Activated T-helper 17 cell treated with anti-CD3 and anti-CD28 coated beads, Interleukin-2, amount 50 U/mL, for 72 hours (primary cell): ENCODE measurements at places on chromosomes 12 and 14.

DNA sequence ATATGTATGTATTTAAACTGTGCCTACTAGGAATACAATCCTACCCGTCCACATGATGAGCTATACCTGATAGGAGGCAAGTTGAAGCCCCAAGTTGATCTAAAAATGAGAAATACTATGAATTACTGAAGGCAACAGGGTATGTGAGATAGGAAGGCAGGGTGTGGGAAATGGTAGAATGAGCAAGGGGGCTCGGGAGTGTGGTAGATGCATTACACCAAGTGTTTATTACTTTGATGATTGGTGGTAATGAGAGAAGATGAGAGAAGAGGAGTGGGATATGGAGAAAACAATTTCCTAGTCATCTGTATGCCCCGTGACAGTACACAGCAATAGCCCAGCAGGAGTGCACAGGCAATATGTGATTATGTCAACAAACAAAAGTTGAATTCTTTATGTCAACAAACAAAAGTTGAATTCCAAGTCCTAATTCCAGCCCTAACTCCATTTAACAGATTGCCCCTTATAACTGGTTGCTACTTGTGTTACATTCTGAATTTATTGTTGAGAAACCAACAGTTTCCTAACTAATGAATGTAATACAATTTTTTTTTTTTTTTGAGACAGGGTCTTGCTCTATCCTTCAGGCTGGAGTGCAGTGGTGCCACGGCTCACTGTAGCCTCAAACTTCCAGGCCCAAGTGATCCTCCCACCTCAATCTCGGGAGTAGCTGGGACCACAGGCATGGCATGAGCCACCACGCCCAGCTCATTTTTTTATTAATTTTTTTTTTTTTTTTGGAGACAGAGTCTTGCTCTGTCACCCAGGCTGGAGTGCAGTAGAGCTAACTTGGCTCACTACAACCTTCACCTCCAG lies 2.5 kb downstream of the LPCAT3 start:
- H3K27ac ChIP-seq = no peak overlapping the region
- H3K4me3 ChIP-seq = no peak overlapping the region
- peaks cover 11% of the 10 kb centered on the region for H3K36me3 ChIP-seq
- no peaks in the 10 kb centered on the region for H3K27me3 ChIP-seq

DNA sequence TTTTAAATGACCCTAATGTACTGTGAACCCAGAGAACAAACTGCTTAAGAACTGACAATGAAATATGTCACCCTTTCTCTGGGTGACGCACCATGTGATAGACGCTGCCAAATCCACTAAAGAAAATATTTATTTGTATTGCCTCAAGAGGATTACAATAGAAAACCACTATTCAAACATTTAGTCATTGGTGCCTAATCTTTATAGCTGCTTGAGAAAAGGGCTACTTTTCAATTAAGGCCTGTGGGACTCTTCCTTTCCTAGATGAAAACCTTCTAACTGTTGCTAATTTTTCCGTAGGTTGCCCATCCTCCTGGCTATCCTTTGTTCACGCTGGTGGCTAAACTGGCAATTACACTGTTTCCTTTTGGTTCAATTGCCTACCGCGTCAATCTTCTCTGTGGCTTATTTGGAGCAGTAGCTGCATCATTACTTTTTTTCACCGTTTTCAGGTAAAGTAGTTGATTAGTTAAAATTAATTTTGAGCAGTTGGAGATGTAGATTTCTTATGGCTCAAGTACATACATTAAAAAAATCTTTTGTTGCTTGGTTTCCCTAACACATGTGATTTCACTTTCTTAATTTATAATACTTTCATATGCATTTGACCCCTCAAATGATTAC lies 6.0 kb downstream of the TMEM260 start:
- H3K4me3 ChIP-seq = no peak overlapping the region
- H3K4me1 ChIP-seq = peaks cover 26% of the 10 kb centered on the region
- no peaks in the 10 kb centered on the region for H3K27me3 ChIP-seq
- no peak overlapping the region for H3K27ac ChIP-seq
- no peak for ATAC-seq

GRCh38 chr14:95136631-95137030 lies 20.7 kb downstream of the DICER1 start:
- H3K4me3 ChIP-seq = no peak overlapping the region
- H3K36me3 ChIP-seq = peaks cover 50% of the 10 kb centered on the region
- H3K27me3 ChIP-seq = no peaks in the 10 kb centered on the region
- H3K27ac ChIP-seq = peak overlapping the region; percentile 77
- peaks cover 38% of the 10 kb centered on the region for H3K4me1 ChIP-seq

DNA sequence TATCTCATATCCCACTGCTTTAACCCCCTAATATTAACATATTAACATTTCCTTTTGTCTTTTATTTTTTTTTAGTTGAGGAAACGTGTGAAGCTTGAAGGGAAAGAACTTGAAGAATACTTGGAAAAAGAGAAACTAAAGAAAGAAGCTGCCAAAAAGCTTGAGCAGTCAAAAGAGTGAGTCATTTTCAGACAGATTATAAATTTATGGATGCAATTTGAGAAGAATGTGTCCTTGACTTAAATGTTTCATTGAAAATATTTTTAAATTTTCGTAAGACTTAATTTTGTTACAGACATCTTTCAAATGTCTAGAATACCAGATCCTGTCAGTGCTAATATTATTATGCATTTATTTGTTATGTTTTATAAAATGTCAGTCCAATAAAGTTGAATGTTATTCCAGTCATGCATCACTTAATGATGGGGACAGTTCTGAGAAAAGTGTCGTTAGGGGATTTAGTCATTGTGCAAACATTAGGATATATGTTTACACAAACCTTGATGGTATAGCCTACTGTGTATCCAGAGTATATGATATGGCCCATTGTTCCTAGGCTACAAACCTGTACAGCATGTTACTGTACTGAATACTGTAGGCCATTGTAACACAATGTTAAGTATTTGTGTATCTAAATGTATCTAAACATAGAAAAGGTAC lies 32.6 kb downstream of the CPSF2 start:
- H3K36me3 ChIP-seq = peaks cover 96% of the 10 kb centered on the region
- ATAC-seq = no peak
- H3K27ac ChIP-seq = no peak overlapping the region
- H3K4me1 ChIP-seq = peaks cover 3% of the 10 kb centered on the region
- H3K4me3 ChIP-seq = no peak overlapping the region
- H3K27me3 ChIP-seq = no peaks in the 10 kb centered on the region

DNA sequence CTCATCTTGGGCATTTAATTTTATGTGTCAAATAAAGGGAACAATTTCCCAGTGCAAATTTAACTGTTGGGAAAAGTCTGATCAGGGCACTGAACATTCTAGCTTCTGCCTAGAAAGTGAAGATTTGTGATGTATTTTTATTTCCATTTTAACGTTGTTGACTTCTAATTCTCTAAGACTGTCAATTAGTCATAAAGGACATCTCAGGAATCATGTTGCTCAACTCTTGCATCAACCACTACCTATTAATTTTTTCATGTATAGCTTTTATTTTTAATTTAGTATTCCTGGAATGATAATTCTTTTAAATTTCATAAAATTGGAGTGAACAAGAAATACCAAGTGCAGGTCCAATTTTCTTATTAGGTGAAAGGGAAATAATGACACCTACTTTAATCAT lies 87.9 kb upstream of the METAP2 start:
- no peaks in the 10 kb centered on the region for H3K4me1 ChIP-seq
- no peak for ATAC-seq

GRCh38 chr12:64767495-64767894 lies 8.3 kb upstream of the GNS start:
- no peak overlapping the region for H3K4me3 ChIP-seq
- H3K27me3 ChIP-seq = peaks cover 5% of the 10 kb centered on the region
- H3K4me1 ChIP-seq = no peaks in the 10 kb centered on the region
- no peak for ATAC-seq
- H3K36me3 ChIP-seq = no peaks in the 10 kb centered on the region

- no peak overlapping the region for H3K4me3 ChIP-seq
- no peaks in the 10 kb centered on the region for H3K4me1 ChIP-seq
- H3K36me3 ChIP-seq = no peaks in the 10 kb centered on the region
- peaks cover 13% of the 10 kb centered on the region for H3K27me3 ChIP-seq
These were observed 337.3 kb downstream of the CACNA1C start for GRCh38 chr12:2390133-2390532.

- peak overlapping the region; percentile 93 for H3K4me3 ChIP-seq
- no peaks in the 10 kb centered on the region for H3K27me3 ChIP-seq
- peaks cover 100% of the 10 kb centered on the region for H3K36me3 ChIP-seq
- ATAC-seq = no peak
- H3K4me1 ChIP-seq = peaks cover 53% of the 10 kb centered on the region
- H3K27ac ChIP-seq = peak overlapping the region; percentile 95
These were observed 6.3 kb downstream of the EVL start for GRCh38 chr14:100071545-100071944.

- H3K27me3 ChIP-seq = no peaks in the 10 kb centered on the region
- no peak overlapping the region for H3K4me3 ChIP-seq
- no peaks in the 10 kb centered on the region for H3K4me1 ChIP-seq
- no peak overlapping the region for H3K27ac ChIP-seq
These were observed 862.5 kb upstream of the USP15 start for GRCh38 chr12:61397668-61398067.

DNA sequence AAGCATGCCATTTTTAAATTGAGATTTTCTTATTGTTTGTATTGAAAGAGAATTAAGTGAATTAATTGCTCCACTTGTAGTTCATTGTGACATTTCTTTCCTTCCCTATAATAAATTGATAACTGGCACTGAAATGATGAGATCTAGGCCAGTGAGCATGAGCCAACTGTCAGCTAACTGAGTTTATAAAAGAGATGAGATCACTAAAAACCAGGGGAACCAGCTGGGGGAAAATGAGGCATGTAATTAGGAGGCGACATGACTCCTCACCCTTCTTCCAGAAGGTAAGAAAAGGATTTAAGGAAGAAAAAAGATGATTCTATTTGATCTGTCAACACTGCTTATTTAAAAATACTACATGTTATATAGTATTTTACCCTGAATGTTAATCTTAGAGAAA lies 104.5 kb upstream of the DNM1L start:
- ATAC-seq = no peak
- H3K4me1 ChIP-seq = no peaks in the 10 kb centered on the region
- no peaks in the 10 kb centered on the region for H3K36me3 ChIP-seq
- peaks cover 7% of the 10 kb centered on the region for H3K27me3 ChIP-seq
- H3K4me3 ChIP-seq = no peak overlapping the region

DNA sequence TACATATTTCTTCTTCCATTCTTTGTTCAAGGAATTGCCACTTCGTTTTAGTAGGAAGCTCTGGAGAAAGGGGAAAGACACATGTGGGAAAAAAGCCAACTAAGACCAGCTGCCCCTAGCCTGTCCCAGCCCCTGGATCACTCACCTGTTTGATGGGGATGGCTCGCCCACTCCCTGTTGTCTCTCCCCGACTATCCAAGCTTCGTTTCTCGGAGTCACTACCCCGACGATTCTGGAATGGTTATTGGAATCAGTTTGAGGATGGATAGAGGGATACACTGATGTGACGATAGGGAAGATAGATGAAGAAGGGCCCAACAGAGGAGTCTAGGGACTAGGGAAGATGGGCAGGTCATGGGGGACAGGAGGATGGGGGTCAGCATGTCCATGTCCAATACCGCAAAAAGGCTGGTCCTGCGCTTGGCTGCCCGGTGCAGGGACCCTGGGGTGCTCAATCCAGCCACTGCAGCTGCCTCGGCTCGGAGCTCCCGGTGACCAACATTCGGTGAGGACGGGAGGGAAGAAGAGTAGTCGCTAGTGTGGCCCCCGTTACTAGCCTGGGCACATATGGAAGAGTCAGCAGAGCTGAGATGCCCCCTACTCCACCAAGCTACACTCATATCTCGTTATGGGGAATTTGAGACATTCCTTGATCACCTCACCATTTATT lies 7.0 kb downstream of the AGAP2 start:
- ATAC-seq = no peak
- no peaks in the 10 kb centered on the region for H3K27me3 ChIP-seq
- peaks cover 91% of the 10 kb centered on the region for H3K36me3 ChIP-seq
- H3K4me1 ChIP-seq = peaks cover 13% of the 10 kb centered on the region

GRCh38 chr14:45247427-45247826 lies 5.6 kb downstream of the MIS18BP1 start:
- H3K4me1 ChIP-seq = peaks cover 6% of the 10 kb centered on the region
- H3K27ac ChIP-seq = no peak overlapping the region
- no peak for ATAC-seq

GRCh38 chr12:69660164-69660863 lies 38.8 kb downstream of the BEST3 start:
- peaks cover 28% of the 10 kb centered on the region for H3K27me3 ChIP-seq
- H3K4me1 ChIP-seq = no peaks in the 10 kb centered on the region
- H3K4me3 ChIP-seq = no peak overlapping the region
- no peak overlapping the region for H3K27ac ChIP-seq
- ATAC-seq = no peak

DNA sequence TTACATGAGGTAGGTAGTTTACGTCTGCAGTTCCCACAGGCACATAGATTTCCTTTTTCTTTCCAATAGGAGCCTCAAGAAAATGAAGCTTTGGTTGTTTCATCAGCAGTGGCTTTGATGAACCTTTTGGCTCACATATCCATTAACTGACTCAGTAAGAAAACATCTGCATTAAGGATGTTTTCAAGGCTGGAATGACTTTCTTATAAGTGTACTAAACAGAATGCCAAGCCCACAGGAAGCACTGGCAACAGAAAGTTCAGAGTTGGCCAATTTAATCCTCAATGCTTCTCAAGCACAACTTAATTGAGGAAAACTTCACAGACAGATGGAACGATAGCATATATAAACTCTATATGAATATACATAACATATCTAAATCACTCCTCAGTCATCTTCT lies 63.5 kb downstream of the ST8SIA1 start:
- H3K27ac ChIP-seq = no peak overlapping the region
- no peaks in the 10 kb centered on the region for H3K27me3 ChIP-seq
- ATAC-seq = no peak

DNA sequence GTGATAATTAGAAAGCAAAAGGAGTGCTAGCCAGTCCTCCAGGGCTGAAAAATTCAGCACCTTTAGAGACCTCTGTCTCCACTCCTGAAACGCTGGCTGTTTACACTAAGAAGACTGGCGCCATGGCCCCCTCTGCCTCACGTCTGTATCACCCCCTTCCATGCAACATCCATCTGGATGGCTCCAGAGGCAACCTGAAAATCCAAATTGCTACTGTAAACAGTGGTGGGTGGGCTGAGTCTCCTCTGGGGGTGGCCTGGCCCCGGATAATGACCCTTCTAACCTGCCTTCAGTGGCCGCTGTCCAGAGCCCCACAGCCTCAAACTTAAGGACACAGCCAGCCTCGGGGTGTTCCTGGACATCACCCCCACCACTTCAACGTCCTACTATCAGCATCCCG lies 1.4 kb downstream of the PRKD1 start:
- H3K4me1 ChIP-seq = peaks cover 6% of the 10 kb centered on the region
- peaks cover 8% of the 10 kb centered on the region for H3K36me3 ChIP-seq
- peak overlapping the region; percentile 56 for H3K4me3 ChIP-seq
- peaks cover 35% of the 10 kb centered on the region for H3K27me3 ChIP-seq
